H9 (cell line): ENCODE measurements at places on chromosomes 16 and 17.

DNA sequence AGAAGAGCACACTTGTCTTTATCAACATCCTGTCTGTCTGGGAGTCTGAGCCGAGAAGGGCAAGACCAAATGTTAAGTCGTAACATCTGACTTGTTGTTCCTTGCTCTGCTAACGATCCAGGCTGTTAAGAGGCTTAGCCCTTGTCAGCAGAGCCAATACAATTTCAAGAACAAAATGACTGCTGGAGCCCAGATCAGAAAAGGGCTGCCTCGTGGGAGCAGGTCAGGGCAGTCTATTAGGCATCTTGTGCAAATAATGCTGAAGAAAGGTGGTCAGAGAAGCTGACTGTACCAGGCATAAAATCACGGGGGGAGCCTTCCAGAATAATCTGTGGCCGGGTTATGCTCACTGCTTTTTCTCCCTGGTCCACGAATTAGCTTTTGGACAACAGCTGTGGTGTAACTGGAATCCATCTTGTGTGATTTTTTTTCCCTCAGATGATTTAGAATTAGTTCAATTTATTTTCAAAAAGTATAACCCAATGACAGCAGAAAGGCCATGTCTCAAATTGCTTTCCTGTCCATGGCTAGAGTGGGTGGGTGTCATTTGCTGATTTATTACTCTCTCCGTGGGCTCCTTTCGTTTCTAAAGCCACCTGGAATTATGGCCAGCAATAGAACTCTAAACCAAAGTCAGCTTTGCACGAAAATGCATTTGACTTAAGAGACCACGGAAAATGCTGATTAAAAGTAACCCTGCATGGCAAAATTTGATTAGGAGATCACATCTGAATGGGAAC, 221.1 kb upstream of the HSBP1 start:
- DNase-seq, result no peak

GRCh38 chr17:43403846-43404245, 5.1 kb downstream of the ARL4D start:
- DNase-seq, result no peak

DNA sequence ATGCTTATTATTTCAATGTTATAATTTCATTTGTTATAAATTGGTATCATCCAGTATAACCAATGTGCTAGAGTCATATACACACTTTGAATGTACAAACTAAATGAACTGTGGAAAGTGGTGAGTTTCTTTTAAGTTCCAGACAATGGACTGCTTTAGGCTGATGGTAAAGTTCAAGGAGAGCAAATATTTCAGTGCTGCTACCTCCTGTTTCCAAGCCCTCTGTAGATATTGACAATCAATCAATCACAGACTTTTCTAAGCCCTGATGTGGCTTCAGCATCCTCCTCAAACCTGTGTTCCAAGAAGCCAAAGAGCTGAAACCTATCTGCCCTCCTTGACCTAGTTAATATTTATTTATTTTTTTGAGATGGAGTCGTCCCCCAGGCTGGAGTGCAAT, 28.2 kb upstream of the SREBF1 start:
- DNase-seq, result no peak

- DNase-seq, result no peak
Observed at GRCh38 chr16:676913-677312, 1.4 kb downstream of the RHBDL1 start.

- no peak for DNase-seq
Observed at GRCh38 chr16:85455534-85455933, 157.6 kb upstream of the GSE1 start.

DNA sequence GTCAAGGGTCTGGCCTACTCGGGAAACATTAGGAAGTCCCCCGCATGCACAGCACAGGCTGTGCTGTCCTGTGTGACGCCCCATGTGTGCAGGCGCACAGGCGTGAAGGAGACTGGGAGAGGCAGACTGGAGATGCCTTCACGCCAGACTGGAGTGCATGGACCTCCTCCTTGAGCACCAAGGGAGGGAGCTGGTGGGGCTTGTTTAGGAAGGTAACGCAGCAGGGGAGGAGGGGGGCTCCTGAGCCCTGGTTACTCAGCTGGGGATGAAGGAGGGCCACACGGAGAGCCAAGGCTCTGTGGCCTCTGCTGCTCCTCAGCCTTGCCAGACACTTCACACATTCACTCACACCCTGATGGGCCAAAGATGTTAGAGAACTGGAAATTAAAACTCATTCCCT, 7.7 kb downstream of the HSDL1 start:
- DNase-seq, result no peak

GRCh38 chr17:55152236-55152635, 112.5 kb upstream of the HLF start:
- DNase-seq, result no peak

- peak; percentile 22 for DNase-seq
Observed at GRCh38 chr17:67503184-67503583, 126.1 kb downstream of the PITPNC1 start.

DNA sequence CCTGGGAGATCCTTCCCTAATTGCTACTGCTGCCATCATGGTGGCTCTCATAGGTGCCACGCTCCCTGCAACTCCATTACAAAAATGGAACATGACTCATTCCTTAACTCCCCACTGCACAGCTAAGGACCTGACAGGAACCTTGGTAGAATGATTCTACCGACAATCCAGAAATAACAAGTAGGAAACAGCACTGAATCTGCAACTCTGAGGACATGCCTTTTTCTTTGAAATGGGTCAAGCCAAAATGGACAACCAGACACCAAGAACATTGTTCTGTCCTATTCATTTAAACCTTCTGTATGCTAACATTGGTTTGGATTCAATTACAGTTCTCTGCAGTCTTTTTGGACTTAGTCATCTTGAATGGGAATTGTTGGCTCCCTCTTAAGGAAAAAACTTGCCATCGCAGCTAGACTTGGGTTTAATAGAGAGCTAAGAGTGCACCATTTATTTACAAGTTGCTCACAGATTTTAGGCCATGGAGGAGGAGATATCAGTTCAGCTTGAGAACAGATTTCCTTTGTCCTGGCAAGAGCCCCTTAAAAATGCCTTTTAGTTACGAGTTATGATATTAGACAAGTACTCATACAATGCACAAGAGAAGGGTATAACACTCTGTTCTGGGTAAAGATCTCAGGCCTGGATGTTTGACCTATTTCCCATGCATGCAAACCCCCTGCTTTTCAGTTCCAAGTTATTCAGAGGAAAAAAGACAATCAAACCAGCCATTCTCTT, 20.9 kb upstream of the NSRP1 start:
- peak; percentile 41 for DNase-seq

- DNase-seq, result peak; percentile 61
Observed at GRCh38 chr16:82263521-82264143, 93.6 kb upstream of the MPHOSPH6 start.

GRCh38 chr16:87326151-87326571, 9.0 kb upstream of the C16orf95 start:
- no peak for DNase-seq

DNA sequence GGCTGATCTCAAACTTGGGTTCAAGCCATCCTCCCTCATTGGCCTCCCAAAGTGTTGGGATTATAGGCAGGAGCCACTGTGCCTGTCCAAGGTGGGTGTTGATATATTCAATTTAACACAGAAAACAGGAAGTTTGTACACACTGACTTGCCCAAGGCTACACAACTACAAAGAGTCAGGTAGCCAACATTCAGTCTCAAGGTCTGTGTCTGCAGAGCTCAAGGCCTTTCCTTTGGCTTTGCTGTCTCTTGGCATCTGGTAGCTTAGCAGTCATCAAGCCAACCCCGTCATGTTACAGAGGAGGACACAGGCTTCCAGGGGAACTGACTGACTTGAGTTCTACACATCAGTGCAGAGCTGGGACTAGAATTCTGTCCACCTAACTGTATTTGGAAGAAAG, 11.9 kb upstream of the MEFV start:
- DNase-seq, result no peak

GRCh38 chr16:31568577-31569359, 41.1 kb downstream of the AHSP start:
- DNase-seq, result peak; percentile 48
